ENCODE measurements at places on chromosomes 13 and 19.

- no peak for DNase-seq
These were observed 5.2 kb downstream of the ZNF564 start for GRCh38 chr19:12546068-12546467.

DNA sequence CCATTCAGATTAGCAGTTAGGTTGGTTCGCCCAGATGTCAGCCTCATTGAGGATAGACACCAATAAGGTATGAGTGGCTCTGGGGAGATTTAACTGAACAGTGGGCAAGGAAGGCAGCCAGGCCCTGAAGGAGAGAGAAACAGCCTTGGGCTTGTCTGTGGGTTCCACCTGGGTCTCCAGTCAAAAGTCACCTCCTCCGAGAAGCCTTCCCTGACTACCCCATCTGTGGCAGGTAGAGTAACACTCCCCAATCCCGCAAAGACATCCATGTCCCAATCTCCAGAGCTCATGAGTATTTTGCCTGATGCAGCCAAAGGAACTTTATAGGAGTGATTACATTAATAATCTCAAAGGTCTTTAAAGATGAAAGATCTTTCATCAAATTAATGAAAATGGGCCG is 8.0 kb upstream of the YJU2 start:
- DNase-seq, result no peak

DNA sequence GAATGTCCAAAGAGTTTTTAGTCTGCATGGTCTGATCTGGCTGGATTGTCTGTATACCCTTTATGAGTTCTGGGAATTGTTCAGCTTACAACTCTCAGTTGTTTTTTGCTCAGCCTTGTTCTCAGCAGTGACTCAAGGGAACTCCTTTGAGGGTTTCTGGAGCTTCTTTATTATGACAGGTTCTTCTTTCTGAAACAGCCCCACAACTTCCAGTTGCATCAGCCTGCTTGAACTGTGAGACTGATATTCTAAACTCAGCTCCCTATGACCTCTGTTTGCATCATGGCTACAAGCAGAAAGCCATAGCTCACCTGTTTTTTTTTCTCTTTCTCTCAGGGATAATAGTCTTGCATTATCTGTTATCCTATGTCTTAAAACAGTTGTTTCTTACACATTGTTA is 85.0 kb downstream of the TDRD3 start:
- no peak for DNase-seq

DNA sequence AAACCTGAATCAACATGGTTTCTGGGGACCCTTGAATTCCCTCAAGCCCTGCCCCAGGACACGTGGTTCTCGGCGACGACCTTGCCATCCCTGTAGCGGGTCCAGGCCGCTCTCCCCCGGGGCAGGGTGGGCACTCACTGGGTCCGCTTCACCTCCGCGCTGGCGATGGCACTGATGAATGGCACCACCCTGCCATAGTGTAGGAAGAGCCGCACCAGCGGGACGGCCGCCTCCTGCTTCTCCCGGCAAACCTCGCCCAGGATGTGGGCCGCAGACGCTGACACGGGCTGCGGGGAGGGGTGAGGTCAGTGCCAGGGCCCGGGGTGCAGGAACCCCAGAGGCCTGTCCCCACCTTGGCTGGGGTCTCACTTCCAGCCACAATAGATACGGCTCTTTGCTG is 44.1 kb upstream of the C13orf46 start:
- no peak for DNase-seq
